ENCODE measurements at places on chromosomes 5 and 9. TPM values are rescaled to one million over a fixed set of nuclear protein-coding genes. Genes with fewer than 3 reads are reported as not detected.

Gene FCN1
- total RNA-seq: 2.1 TPM

Gene NR4A3
- total RNA-seq: 15.8 TPM

Gene RAB24
- 14.9 TPM for total RNA-seq

Gene BTNL9
- total RNA-seq: 5.3 TPM

Gene CD180
- total RNA-seq: 1.2 TPM

Gene PRELID2
- total RNA-seq: 13.9 TPM

Gene SHISAL2B
- total RNA-seq: not detected

Gene IL11RA
- total RNA-seq: 108 TPM

Data from right atrium auricular region (tissue), 2 donors.